ENCODE measurements at places on chromosomes 13 and 19. TPM values are rescaled to one million over a fixed set of nuclear protein-coding genes. Genes with fewer than 3 reads are reported as not detected.

GRCh38 chr19:41525989-41526388 is 50.0 kb upstream of the CEACAM21 start:
- DNase-seq: no peak

- no peak for DNase-seq
Measured at GRCh38 chr19:54160854-54161253, 1.3 kb upstream of the LENG1 start.

GRCh38 chr19:33339016-33339984 is 34.2 kb upstream of the CEBPG start:
- DNase-seq: no peak

DNA sequence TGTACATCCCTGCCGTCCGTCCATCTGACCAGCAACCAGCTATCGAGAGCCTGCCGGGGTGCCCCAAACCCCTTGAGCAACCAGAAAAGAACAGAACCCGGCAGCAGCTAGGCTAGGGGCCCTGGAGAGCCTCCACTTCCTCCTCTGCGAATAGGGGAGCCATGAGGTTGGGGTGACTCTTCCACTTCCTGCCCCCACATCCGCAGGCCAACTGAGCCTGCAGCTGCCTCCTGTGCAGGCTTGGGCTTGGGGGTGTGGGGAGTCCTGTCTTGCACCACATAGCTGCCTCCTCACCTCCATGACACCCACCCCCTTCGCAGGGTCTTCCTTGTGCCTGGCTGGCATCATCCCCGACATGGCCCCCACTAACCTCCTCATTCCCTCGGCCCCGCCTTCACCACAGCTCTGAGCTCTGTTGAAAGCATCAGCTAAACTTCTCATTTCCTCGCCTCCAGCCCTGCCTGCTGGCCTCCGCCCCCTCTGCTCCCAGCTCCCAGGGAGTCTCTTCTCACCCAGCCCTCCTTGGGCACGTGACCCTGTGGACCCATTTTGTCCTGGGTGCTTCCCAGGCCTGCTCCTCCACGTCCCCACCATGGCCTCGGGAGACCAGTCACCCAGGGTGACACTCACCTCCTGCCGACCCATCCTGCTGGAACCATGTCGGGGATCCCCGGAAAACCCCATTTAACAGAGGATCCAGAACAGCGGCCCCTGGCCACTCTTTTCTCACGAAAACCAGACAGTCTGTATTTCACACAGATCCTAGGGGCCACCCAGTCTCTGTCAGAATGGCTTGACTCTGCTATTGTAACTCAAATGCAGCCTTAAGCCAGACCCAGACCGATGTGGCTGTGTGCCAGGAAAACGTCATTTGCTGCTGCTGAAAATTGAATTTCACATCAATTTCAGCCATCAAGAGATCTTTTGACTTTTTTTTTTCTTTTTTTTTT is 50.4 kb downstream of the MYO9B start:
- peak; percentile 92 for DNase-seq

GRCh38 chr13:91825516-91825915 is 427.1 kb downstream of the GPC5 start:
- DNase-seq: no peak

SPC24 gene
- 92.6 TPM for total RNA-seq
